Stimulated activated CD4-positive, alpha-beta T cell treated with anti-CD3 and anti-CD28 coated beads, Interleukin-1b, Interleukin-23, amount 100 ng/mL, for 1 hour (primary cell): ENCODE measurements at places on chromosomes 1 and 21.

DNA sequence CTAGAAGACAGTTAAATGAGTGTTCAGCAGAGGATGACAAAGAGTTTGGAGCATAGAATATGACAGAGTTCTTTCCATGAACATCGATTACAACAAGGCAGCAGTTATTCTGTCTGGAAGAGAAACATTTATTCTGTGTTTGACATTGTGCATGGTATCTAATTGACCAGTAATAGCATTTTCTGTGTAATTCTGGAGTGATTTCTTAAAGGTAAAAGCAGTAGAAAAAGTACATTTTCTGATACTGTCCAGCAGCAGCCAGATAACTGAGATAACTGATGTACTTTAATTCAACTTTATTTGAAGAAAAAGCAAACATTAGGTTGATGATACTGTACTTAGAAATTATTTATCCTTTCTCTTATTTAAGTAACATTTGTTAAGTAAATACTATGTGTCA, 497.1 kb downstream of the AGBL4 start:
- no peak for DNase-seq

- DNase-seq, result no peak
Observed at GRCh38 chr1:200172311-200172710, 144.8 kb downstream of the NR5A2 start.

- DNase-seq, result no peak
Observed at GRCh38 chr1:7255303-7256058, 470.2 kb downstream of the CAMTA1 start.

GRCh38 chr1:47627016-47627415, 189.2 kb downstream of the FOXD2 start:
- DNase-seq, result no peak

GRCh38 chr21:36541721-36542139, 61.8 kb upstream of the CLDN14 start:
- DNase-seq, result no peak

DNA sequence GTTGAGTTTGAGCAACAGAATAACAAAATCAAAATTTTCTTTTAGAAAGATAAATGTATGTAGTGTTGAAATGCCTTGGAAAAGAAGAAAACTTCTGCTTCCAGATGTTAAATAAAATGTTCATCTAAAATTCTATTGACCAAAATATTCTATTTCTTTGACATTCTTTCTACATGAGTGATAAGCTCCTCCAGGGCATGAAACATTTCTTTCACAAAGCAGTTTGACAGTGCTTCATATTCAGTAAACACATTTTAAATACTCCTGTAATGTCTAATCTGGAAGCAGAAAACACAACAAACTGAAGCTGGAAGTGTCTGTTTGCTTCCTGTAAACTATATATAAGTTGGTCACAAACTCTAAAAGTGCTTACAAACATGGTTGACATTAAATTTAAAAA, 61.5 kb downstream of the RGS21 start:
- no peak for DNase-seq

DNA sequence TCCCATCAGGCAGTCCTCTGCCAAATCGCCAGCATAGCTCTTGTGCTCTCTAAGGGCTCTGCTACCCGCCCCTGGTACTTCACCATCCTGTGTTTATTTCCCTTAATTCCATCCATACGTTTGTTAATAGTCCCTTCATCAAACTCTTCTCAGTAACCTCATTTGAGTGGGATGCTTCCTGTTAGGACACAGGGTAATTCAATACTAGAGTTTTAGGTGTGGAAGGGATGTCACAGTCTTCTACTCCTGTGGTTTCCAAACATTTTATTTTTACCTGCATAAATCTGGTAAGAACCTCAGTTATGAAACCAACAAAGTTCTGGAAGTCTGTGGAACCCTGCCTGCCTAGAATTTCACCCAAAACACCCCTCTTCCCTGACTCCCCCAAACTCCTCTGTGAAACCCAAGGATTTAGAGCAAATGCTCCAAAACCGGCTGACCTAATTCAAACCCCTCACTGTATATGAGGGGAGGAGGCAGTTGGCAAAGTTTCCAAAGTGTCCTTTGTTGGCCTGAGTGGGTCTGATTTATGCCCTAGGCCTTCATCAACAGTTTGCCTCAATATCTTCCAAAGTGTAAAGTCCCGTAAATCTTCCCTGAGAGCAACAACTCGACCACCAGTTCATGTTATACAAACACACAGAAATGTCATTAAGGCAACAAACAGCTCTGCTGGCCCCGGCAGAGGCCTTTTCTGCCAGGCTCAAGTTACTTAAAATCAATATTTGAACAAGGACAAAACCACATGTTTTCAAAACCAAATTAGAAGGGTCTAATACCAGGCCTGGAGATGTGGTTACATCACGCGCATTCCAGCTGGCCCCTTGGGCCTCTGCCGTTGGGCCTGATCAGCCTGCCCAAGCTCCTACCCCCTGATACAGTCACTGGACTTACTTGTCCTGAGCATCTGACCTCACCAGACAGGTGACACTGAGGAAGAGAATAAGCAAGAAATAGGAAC, 82.4 kb upstream of the FGGY start:
- no peak for DNase-seq

- no peak for DNase-seq
Observed at GRCh38 chr1:119978018-119978505, 81.7 kb upstream of the ADAM30 start.

DNA sequence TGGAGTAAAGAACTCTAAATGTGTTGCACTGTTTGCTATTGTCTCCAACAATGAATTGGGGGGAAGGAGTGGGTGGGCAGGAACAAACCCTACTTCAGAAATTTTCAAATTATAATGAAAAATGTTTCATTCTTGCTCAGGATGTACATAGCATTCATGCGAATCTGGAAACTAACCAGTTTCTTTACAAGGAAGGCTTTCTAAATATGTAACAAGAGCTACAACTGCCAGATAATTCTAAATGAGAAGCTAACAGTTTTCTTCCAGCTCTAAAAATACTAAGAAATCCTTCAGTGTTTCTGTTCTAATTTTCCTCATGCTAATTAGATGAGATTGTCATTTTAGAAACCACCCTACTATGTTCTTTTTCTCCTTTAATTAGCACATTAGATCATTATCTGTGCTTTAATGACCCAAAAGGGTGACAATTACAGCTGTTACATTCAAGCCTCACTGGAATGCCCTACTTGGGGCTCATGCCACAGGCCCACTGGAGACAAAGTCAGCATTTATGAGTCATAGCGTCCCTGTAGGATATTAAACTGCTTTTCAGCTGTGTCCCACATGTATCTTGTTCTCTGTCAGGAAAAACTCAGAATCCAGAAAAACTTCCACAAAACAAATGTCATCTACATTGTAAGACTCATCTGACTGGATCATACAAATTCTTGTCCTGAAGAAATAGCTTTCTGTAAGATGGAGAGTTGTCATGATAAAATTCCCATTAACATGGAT, 804.6 kb upstream of the CXADR start:
- no peak for DNase-seq

- no peak for DNase-seq
Observed at GRCh38 chr21:37188825-37189224, 78.3 kb downstream of the VPS26C start.

DNA sequence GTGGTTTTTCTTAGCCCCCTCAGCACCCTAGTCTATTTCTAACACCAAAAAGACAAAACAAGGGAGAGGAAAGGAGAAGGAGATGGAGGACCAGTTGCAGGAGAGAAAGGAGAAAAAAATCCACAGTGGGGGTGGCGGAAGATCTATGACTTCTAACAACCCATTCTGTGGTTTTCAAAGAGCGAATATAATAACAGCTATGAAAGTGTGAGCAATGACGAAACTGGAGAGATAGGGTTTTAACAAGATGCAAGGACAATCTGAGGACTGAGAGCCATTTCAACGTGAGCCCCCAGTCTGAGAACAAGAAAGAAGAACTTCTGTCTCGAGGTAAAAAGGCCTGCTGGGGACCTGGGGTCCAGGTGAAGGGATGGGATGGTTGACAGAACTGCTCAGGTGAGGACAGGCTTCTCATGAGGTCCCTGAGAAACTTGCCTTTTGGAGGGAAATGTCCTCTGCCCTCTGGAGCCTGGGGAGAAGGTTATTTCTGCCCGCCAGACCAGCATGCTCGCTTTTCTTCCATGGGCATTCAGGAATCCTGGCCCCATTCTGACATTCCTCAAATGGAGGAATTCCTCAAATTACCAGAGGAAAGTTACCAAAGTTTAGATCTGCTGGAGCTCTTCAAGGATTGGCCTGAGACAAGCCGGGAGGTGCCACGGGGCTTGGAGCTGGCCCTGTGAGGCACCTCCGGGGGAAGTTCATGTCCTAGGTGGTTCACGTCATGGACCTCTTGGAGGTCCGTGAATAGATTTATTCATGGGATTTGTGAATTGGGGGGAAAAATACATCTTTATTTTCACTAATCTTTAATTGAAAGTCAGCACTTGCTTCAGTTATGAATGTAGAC, at the start of gene CD160:
Gene CD160, plus strand, starts transcription at position 270 of the 850 bp plus-strand sequence. CDS start 8,829 bp downstream, outside the sequence.
- no peak for DNase-seq

- no peak for DNase-seq
Observed at GRCh38 chr1:125064481-125064880, 3879.7 kb downstream of the SRGAP2C start.

GRCh38 chr1:205483372-205483771, 21.1 kb upstream of the CDK18 start:
- DNase-seq, result no peak
